CD4-positive, alpha-beta T cell treated with Interleukin-17A for 1 hour (primary cell): ENCODE measurements at places on chromosomes 3 and 15.

DNA sequence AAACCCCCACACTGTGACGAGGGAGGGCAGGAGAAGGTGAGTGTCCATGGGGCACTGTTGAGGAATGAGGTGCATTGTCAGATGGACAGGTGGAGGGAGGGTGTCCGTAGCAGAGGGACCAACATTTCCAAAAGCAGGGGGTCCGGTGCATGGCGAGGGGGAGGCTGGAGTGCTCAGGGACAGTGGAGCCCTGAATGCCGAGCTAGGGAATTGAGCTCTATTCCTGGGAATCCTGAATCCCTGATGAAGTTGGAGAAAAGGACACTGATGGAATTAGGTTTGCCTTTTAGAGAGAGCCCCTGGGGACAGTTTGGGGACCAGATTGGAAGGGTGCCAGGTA is 7.9 kb upstream of the ANPEP start:
- no peak for DNase-seq

GRCh38 chr15:69820819-69821218 is 276.9 kb downstream of the TLE3 start:
- DNase-seq = no peak

DNA sequence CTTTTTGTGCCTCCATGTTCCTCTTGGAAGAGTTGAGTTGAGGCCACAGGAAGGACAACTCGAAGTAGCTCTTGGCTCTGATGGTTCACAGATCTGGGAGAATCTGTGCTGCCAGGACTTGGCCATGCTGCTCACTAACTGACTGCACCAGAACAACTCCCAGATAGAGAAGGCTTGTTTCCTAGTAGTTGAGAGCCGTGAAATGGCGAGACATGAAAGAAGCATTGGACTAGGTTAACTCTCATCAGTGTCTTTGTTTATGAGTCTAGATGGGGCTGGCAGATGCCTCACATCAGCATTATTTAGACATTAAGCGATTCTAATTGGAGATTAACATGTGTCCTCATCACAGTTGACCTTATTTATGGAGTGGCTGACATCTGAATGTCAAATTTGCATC is 92.9 kb upstream of the AGBL1 start:
- DNase-seq = no peak

GRCh38 chr3:152235709-152236298 is 32.9 kb upstream of the MBNL1 start:
- DNase-seq = no peak

- no peak for DNase-seq
Observed at GRCh38 chr15:28060005-28060404, 39.1 kb downstream of the OCA2 start.

- DNase-seq = no peak
Observed at GRCh38 chr3:186516646-186517045, 27.5 kb downstream of the CRYGS start.

- peak; percentile 48 for DNase-seq
Observed at GRCh38 chr3:50226888-50227389, 9.1 kb upstream of the GNAI2 start.

- peak; percentile 37 for DNase-seq
Observed at GRCh38 chr15:34018021-34018645, 20.9 kb downstream of the AVEN start.

DNA sequence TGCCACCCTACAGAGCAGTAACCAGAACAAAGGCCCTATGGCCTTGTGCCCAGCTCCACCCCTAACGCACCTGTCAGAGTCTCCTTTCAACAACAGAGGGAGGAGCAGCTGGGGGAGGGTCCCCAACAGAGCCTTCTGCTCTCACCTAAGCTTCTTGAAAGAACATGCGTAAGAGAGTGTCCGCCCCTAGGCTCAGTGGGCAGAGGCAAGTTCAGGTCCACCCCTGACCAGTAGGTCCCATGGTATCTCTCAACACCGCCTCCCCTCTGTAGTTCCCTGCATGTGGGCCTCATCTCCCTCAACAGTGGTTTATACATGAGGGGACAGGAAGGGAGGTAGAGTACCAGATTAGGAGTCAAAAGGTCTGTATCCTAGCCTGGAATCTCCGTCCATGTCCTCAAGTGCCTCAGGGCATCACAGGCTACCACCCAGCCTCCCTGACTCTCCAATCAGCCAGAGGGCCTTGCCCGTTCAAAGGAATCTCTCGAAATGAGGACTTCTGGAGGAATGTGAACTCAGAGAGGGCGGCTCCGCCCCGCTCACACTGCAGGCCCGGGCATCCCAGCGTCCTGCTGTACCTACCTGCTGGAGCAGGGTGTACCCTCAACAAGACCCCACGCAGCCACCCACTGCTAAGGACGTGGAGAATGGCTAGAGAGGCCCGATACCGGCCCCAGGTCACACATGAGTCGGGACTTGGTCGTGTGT is 680 bp downstream of the POC1A start:
- DNase-seq = no peak

- DNase-seq = no peak
Observed at GRCh38 chr3:69011096-69011730, 2.3 kb downstream of the EOGT start.

- no peak for DNase-seq
Observed at GRCh38 chr15:66129586-66129985, 124.0 kb downstream of the MEGF11 start.

- DNase-seq = no peak
Observed at GRCh38 chr3:113454057-113454456, 12.8 kb upstream of the CFAP44 start.

DNA sequence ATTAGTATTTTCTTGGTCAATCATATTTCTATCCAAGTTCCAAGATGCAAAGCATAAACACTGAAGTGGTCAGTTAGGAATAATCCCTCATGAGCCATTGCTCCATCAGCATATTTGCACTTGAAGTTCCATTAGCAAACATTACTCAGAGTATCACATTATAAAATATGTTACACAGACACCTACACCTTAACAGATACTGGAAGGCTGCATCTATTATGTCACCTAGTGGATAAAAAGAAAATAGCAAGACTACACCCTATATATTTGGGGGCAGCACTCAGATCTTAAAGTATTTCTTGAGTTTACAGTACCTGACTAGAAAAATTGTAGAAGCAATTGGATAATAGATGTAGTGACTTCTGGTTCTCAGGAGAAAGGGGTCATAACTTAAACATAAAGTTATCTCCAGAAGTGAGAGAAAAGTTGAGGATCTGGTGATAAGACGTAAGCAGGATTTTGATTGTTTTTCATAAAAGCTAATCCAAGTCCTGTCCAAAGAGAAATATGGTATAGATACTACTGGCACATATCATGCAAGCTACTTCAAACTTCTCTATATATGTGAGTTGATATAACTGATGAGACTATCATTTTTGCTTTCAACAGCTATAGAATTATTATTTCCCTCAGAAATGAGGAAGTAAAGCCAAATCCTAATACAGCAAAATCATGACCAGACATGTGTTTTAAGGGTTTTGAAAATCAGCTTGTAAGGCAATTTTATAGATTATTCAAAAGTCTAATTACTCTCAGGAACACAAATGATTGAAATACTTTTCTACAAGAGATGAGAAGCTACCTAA is 422.2 kb downstream of the GBE1 start:
- no peak for DNase-seq

DNA sequence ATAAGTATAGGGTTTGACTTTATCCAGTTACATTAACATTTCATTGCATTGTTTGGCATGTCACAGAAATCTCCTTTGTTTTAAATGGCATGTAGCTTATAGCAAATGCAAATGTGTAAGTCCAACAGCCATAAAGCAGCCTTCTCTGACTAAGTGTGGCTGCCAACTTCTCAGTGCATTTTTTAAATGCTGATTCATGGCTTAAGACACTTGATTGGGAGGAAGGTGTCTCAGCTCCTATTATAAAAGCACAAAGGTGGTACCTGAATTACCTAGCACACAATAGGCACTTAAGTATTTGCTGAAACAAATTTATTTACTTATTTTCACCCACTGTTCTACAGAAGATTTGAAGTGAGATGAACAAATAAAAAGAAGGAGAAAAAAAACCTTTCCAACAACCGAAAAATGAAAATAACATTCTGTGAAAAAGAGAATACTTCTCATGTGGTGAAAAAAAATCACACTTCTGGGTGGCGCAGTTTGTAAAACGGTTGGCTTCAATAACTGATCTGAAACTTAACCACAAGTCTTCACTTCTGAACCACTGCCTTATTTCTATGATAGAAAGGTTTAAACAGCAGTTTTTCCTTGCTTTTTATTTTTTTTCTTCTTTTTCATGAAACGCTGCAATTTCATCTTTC is 105.5 kb upstream of the ICE2 start:
- DNase-seq = peak; percentile 75

DNA sequence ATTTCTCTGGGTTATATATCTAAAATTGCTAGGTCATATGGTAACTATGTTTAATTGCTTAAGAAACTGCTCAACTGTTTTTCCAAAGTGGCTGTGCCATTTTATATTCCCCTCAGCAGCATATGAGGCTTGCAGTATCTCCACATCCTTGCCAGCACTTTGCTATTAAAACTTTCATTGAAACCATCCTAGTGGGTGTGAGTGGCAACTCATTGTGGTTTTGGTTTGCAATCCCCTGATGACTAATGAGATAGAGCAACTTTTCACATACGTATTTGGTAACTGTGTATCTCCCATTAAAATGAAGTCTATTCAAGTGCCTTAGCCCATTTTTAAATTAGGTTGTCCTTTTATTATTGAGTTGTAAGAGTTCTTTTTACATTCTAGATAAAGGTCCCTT is 17.3 kb downstream of the KPNA1 start:
- DNase-seq = peak; percentile 56

DNA sequence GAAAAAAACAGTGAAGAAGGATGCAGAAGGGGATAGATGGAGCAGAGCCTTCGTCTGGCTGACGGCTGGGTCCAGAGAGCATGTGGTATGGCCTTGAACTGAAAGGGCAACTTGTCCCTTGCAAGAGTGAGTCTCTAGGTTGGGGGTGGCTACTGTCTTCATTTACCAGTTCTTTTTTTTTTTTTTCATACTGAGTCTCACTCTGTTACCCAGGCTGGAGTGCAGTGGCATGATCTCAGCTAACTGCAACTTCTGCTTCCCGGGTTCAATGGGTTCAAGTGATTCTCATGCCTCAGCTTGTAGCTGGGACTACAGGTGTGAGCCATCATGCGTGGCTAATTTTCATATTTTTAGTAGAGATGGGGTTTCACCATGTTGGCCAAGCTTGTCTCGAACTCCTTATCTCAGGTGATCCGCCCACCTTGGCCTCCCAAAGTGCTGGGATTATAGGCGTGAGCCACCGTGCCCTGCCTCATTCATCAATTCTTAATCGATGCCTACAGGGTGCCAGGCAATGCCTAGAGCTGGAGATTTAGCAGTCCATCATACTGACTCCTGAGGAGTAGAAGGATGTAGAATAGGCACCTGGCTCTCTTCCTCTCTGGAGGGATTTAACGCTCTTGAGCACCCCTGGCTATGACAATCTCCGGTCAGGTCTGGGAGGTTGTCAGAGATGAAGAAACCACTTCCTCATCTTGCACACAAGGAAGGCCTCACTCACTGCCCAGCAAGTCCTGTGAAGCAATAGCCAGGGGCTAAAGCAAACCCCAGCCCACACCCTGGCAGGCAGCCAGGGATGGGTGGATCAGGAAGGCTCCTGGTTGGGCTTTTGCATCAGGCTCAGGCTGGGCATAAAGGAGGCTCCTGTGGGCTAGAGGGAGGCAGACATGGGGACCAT is at the start of gene CAMP:
Gene CAMP, plus strand, starts transcription at position 880 of the 898 bp plus-strand sequence. Its CDS starts 17 bp downstream, at position 897.
- peak; percentile 25 for DNase-seq

DNA sequence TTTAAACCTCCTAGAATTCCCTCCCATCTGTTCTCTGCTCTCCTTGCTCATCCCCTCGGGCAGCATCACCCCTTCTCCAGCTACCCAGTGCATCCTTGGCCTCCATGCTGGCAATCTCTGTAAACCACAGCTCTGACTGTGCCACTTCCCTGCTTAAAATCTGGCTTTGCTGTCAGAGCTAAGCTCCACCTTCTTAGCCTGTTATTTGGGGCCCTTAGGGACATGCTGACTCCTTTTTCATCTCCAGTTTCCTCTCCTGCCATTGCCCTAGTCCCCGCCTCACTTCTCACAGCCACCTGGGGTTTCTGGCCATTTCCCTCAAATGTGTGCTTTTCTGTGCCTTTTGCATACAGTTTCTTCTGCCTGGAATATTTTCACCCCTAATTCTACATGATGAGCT is 5.7 kb downstream of the SLC6A20 start:
- DNase-seq = no peak

DNA sequence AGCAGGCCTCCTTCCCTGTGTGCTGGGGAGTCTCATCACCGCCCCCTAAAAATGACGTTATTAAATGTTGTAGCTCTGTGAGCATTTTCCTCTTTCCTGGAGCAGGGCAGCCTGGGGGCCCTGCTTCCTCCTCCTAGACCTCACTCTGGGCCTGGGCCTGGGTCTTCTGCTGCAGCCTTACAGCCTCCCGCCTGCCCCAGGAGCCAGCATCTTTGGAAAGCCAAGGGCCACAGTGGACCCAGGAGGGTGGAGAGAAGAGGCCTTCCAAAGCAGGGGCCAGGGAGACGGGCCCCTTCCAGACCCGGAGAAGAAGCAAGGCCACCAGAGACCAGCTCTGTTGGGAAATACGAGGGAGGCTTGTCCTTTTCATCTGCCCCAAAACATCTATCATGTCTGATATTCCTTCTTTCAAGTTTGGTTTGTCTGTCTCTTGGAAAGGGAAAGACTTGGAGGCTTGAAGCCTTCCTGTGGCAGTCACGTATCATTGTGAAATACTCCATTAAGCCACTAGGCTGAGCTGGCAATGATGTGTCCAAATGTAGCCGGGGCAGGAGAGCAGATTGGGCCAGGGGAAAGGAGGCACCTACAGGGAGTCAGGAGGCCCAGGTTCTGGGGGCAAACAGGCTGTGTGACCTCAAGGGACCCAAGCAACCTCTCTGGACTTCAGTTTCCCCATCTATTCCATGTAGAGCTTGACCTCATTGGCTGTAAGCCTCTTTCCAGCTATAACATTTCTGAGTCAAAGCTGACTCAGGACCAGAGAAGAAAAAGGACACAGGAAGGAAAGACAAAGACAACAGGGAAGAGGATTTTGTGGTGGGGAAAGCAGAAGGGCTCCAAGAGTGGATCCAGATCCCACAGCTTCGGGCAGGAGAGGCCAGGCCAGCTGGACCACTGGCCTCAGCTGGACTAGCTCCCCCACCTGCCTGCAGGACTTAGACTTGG is 31.1 kb downstream of the CYP11A1 start:
- no peak for DNase-seq

DNA sequence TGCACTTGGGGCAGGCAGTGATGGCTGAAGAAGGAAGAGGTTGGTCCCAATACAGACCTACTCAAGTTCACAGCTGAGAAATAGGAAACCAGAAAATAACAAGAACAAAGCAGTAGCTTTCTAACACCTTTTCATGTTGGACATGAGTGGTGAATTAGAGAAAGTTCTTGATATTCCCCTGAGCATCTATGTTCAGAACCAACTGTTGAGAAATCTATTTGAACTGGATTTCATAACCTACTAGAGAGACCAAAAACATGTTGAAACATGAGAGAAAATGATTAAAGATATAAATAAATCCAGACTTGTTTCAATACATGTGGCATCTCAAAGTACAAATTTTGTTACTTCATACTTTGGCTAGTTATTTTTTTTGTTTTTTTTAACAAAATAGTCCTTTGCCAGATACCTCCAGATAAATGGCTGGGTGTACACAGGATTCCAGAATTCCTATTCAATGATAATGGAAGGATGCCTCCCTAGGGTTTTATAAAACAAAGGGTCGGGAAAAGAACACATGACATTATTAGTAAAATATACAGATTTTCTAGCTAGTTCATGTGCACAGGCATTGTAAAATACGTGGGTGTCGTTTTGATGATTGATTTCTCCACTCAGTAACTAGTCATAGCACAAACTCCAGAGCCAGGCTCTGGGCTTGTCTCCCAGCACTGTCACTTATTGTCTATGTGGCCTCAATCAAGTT is 34.4 kb upstream of the TNFSF10 start:
- no peak for DNase-seq
